Endothelial cell (in vitro differentiated cells): ENCODE measurements at places on chromosomes 2 and 18.

- DNase-seq, result no peak
Measured at GRCh38 chr2:233363744-233364235, 9.5 kb downstream of the DGKD start.

GRCh38 chr2:168734199-168734760 is 68.2 kb upstream of the NOSTRIN start:
- no peak for DNase-seq

DNA sequence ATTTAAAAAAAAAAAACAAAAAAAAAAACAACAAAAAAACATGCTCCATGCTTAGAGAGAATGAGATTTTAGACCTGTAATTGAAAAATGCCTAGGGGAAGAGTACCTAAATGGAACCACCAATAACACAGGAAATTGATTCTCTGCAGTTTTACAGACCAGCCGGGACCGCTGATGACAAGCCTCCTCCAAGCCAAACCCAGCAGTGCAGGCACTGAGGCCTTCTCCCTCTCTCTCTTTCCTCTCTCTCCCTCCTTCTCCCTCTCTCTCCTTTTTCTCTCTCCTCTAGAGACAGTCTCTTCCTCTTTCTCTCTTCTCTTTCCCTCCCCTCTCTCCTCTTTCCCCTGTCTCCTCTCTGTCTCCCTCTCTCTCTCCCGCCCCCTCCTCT is 228.8 kb upstream of the COPS8 start:
- DNase-seq, result no peak

GRCh38 chr2:11393711-11394236 is 49.3 kb upstream of the ROCK2 start:
- no peak for DNase-seq
